ENCODE measurements at places on chromosomes 7 and 10.

DNA sequence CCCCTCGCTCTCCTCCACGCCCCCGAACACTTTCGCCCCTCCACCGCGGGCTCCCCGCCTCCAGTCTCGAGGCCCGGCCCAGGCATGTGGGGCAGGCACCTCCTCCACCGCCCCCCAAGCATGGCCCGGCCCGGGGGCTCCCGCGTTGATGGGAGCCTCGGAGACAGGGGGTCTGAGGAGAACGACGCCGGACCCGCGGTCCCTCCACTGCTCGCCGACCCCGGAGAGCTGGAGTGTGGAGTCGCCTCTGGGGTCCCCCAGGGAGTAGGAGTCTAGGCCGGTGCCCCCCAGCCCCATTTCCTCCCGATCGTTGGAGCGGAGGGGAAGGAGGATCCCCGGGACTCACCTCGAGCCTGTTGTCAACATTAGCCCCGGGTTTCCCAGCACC, 206 bp downstream of the UPF2 start:
- DNase-seq = no peak

DNA sequence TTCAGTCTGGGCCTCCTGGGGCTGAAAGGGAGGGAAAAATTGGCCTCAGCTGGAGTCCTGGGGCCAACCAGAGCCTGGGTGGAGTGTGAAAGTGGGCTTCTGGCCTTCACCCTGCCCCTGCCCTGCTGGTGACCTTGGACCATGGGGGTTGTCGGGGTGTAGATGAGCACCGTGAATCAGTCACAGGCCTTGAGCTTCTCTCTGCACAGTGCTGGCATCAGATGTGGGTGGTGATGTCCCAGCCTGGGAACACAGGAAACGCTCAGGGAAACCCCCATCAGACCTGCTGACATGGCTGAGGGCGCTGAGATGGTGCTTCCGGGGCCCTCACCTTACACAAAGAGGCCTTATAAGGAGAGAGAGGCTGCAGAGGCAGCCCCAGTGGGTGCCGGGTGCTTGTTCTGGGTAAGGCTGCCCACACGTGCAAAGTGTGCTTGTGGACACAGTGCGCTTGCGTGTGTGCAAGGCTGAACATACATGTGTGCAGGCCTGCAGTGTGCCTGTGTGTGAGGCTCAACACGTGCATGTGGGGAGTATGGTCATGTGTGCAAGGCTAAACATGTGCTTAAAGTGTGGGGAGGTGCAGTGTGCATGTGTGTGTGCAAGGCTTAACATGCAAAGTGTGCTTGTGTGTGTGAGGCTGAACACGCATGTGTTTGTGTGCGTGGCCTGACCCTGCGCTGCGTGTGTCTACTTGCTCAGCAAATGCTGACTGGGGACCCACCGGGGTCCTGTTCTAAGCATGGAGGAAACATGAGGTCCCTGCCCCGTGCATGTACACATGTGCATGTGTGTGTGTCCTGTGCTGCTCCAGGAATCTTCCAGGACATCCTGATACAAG, 6.5 kb downstream of the ARPC1B start:
- no peak for DNase-seq

GRCh38 chr7:17593819-17594419, 295.5 kb downstream of the AHR start:
- no peak for DNase-seq

DNA sequence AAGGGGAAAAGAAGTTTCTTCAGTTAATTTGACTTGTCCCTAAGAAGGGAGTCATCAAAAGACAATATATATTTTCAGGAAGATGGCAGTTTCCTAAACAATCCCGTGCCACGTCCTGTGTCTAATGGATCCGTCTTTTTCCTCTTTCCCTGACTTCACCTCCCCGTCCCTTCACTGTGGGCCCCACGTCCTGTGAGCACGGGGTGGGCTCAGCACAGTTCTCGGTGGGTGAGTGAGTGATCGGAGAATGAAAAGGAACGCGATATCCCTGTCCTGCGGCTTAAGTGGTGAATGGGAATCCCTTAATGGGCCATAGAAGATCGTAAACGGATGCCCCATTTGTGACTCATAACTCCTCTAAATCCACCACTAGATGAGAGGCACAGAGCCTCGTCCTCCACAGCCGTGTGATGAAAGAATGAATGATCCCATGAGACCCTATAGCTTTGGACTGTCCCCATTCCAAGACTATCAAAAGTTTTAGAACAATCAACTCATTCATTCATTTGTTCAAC, 63.5 kb upstream of the PITRM1 start:
- no peak for DNase-seq

DNA sequence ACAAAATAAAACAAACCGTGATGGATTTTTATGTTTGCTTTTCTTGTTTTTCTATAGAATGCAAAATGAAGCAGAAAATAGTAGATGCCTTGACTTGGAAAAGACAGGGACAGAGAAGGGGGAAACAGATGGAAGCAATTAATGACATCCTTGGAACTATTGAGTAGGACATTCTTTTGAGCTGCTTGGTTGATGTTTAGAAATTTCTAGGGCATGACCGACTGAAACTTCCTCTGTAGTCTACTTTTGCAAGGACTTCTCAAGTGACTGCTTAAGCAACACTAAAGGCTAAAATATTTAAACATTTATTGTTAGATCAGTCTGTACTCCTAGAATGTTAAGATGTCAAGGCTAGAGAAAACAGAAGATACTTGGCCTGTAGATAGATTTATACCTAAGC, 49.4 kb downstream of the VCL start:
- DNase-seq = no peak

Measured in PC-3 (cell line).